ENCODE measurements at places on chromosomes 4 and X.
A peak's percentile ranks its signal among the peaks of the same experiment; 100 is the strongest.

GRCh38 chr4:27198971-27199370 lies 338.3 kb downstream of the STIM2 start:
- DNase-seq: no peak

DNA sequence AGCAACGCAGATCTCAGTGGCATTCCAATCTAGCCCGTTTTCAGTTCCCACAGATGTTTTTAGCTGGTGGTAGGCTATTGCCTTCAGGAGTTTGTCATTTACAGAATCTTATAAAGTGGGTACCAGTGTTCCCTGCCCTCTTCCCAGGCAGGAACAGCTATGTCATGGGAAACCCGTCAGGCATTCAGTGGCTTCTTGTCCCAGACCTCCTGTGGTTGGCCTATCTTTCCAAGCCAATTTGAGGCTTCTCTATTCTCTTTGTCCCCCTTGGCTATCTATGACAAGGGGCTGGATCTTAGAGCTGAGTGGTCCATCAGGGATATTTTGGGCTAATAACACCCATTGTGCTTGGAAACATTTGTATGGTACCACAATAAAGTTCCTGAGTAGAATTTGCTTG lies 33.6 kb upstream of the RPL34 start:
- DNase-seq: no peak

DNA sequence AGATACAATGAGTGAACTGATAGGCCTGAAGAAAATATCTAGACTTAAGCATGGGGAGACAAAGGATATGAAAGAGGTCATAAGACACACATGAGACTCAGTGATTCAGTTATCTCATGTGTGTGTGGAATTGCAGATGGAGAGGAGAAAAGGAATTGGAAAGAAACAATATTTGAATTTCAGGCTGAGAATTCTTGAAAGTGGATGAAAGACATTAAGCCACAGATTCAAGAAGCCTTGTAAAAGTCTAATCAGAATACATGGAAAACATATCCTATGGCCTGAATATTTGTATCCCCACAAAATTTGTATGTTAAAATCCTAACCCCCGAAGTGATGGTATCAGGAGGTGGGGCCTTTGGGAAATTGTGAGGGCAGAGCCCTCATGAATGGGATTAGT lies 28.3 kb downstream of the NSUN7 start:
- no peak for DNase-seq

- DNase-seq: peak; percentile 27
Observed at GRCh38 chrX:100685284-100685996, 41.4 kb downstream of the SRPX2 start.

DNA sequence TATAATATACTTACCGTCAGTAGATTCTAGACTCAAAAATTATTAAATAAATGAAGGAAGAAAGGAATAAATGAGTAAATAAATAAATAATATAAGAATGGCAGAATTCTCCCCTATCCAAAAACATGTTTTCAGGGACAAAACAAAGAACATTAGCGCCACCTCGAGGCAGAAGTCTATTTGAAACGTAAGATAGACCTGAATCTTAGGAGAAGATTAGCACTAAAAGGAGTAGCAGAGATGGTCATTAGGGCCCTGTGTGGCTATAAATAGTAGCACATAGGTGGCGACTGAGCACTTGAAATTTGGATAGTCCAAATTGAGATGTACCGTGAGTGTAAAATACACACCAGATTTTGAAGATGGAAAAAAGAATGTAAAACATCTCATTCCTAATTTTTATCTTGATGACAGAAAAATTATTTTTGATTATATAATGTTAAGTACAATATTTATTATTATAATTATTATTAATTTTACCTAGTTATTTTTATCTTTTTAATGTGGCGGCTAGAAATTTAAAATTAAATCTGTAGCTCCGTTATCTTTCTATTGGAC lies 24.3 kb upstream of the SRD5A3 start:
- DNase-seq: no peak

- DNase-seq: no peak
Observed at GRCh38 chrX:103663981-103664762, 22.3 kb downstream of the MORF4L2 start.

DNA sequence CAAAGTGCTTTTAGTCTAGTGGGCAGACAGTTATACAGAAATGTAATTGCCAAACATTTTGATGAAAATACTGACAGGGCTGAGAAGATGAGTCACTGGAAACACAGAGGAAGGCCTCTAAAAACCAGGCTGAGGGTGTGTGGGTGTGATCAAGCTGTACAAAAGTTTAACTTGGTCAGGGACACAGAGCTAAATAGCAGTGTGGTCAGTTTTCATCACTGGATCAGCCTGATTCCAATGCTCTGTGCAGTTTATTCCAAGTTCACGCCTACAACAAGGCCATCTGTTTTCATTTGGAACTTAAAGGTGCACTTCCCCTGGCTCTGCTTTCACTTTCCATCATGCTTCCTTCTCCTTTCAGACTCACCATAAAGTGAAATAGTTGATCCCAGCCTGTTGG lies 10.6 kb downstream of the CENPVL3 start:
- peak; percentile 1 for DNase-seq

- no peak for DNase-seq
Observed at GRCh38 chrX:152412105-152412504, 39.0 kb downstream of the GABRA3 start.

DNA sequence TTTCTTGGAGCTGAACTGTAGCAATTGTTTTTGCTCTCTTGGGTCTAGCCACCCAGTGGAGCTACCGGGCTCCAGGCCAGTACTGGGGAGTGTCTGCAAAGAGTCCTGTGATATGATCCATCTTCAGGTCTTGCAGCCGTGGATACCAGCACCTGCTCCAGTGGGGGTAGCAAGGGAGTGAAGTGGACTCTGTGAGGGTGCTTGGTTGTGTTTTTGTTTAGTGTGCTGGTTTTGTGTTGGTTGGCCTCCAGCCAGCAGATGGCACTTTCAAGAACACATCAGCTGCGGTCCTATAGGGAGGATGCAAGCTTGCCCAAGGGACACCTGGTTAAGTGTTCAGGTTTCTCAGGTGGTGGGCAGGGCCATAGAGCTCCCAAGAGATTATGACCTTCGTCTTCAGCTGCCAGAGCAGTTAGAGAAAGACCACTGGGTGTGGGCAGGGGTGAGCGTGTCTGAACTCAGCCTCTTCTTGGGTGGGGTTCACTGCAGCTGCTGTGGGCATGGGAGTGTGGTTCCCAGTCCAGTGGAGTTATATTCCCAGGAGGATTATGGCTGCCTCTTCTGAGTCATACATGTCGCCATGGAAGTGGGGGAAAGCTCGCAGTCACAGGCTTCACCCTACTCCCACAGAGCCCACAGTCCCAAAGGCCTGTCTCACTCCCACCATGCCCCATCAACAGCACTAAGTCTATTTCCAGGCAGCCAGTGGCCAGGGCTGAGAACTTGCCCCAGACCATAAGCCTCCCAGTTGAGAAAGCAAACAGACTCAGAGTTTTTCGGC lies 811.6 kb downstream of the GLUD2 start:
- no peak for DNase-seq

DNA sequence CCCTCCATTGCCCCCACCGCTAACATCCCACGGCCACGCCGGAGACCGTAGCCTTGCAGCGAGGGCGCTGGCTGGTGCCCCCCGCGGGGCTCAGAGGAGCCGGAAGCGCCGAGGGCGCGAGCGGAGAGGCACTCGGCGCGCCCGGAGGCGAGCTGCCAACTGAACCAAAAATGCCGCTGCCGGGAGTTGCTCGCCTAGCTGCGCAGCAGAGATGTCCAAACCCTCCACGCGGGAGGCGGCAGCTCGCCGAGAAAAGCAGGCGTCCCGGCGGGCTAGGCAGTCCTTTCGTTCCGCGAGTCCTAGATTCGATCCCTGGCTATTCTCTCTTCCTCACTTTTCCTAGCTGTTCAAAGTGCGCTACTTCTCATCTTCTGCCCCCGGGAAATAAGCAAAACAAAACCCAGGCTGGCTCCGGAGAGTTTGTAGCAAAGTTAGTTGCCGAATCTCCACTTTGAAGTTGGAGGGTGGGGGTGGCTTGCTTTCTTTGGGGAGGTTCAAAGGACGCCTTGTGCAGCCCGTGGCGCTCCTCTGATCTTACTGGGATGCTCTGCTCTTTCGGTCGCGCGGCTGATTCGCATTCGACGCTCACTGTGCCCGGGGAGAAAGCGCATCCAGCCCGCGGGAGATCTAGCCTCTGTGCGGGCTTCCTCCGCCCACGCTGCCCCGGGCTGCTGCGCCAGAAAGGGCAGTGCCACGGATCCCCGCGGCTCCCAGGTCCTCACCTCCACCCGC lies 723 bp downstream of the NKX6-1 start:
- DNase-seq: no peak

DNA sequence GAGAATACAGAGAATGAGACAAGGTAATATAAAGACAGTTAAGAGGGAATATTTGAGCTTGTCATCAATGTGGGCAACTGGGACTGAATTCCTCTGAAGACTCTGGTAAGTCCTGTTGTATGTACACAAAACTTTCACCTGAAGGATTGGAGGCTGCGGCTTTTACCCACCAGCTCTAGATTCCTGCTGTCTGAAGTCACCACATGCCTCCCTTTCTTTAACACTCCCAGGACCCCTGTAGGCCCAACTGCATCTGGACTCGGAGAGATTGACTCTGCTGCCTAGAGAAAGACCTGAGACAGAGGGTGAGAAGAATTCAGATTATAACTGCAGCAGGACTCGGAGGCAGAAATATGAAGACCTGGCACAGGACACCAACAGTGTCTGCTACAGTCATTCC lies 1048.0 kb downstream of the PDHA2 start:
- DNase-seq: no peak

DNA sequence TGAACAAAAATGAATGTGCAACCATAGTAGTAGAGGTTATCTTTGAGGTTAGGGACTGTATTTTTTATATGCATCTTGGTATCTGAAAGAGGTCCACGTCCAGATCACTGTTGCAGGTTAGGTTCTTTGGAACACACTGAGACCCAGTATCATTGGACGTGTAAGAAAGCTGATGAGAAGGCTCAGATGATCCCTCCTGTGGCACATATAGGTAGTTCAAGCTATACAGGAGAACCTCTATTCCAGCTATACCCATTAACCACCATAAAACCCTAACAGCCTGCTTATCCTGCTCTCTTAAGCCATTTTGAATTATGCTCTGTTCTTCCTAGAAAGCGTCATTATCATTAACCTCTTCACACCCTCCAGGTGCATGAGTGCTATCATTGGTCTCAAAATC lies 930.7 kb upstream of the HS3ST1 start:
- no peak for DNase-seq

- no peak for DNase-seq
Observed at GRCh38 chrX:39736216-39737211, 361.2 kb downstream of the BCOR start.

- DNase-seq: no peak
Observed at GRCh38 chrX:21166272-21166982, 207.8 kb upstream of the CNKSR2 start.

- no peak for DNase-seq
Observed at GRCh38 chr4:16192631-16193518, 33.4 kb downstream of the TAPT1 start.

GRCh38 chrX:48636301-48636700 lies 39.0 kb downstream of the WDR13 start:
- DNase-seq: no peak

- peak; percentile 41 for DNase-seq
Observed at GRCh38 chr4:10095296-10095991, 21.2 kb downstream of the WDR1 start.

DNA sequence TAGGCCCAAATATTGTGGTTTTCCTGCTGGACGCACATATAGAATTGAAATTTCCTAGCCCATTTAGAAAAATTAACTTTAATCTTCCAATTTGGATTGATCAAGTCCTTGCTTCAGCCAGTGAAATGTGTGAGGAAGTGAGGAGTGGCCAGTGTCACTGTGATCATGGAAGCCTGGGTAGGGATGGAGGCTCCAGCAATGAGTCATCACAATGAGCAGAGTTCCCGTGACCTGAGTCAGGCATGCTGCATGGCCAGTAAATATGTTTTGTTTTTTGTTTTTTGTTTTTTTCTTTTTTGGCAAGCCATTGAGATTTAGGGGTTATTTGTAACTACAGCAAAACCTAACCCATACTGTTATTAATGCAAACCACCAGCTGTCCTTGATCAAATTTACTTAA lies 52.1 kb downstream of the IDS start:
- DNase-seq: no peak

DNA sequence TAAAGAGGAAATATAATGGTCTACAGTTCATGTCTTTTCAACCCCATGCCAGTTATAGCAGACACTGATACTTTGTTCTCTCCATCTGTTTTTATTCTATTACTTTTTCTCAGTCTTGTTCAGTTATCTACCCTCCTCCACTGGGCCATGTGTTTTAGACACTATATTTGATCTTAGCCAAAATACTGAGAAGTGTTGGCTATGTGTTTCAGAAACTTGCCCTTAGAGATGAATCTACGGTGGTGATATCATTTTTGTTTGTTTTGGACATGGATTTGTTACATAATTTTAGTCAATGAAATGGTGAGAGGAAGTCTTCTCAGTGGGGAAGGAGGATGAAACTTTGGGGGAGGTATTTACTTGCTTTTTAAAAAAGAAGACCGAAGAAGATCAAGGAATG lies 211.5 kb upstream of the DDX53 start:
- DNase-seq: no peak

DNA sequence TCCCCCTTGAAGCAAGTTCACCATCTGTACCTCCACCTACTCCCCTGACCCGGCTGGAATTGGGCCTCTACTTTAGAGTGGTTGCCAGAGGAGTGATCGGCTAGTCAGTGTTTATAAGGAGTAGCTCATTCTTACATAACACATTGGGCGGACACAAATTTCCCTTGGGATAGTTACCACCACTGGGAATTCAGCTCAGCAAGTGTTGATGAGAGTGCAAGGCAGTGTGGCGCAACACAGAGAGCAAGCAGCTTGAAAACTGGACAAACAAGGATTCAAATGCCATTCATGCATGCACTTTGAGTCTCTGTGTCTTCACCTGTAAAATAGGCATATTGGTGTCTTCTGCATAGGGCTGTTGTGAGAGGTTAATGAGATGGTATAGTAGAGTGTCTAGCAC lies 92.7 kb downstream of the STK32B start:
- no peak for DNase-seq

DNA sequence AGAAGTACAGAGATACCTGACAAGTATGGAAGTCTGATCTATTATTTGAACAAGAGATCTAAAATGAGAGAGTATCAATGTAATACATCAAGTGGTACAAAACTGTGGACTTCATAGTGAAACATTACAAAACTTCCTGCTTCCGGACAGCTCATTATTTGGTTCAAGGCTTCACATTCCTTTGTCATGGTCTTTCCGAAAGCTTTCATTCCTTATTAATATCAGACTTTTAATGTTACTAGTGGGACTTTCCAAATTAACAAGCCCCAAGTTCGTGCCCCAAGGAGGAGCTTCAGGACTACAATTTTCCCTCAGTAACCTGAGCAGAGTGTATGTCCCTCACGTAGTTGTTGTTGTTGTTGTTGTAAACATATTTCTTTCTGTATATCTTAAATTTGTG lies 1.2 kb downstream of the CHIC2 start:
- DNase-seq: no peak

- DNase-seq: no peak
Observed at GRCh38 chr4:41365681-41366080, 109.0 kb downstream of the UCHL1 start.

- no peak for DNase-seq
Observed at GRCh38 chr4:16896881-16897750, 1.3 kb downstream of the LDB2 start.

- DNase-seq: no peak
Observed at GRCh38 chrX:64205441-64205734, at the start of gene AMER1. TSS of gene AMER1 (minus strand) at chrX:64205708. CDS start at chrX:64193286, 12,422 bp downstream.
